OCI-M1 (cell line): ENCODE measurements at places on chromosomes 1 and 21.

DNA sequence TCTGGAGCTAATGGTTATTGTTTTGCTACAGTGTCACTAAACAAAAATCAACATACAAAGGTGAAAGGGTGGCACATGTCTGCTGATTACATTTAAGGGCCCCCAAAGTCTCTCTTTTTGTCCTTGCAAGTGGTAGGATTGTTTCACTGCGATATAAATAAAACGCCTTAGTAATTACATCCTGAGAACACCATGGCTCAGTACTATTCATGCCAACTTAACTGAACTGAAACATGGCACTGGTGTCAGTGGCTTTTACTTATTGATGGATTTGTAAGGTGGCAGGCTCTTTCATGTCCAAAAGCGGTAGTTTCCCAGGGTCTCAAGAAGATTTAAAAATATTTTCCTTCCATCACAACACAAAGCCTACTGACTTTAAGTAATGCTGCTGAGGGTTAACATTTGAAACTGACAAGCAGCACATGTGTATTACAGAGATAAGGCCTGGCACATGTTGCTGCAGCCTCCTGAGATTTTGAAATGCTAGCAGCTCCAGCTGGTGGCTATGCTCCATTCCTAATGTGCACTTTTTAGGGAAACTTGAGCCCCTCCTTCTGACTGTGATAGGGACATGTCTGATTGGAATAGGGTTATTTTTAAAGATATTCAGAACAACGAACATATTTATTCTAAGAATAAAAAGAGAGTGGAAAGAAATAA, 86.8 kb downstream of the ATP1B1 start:
- DNase-seq = peak; percentile 95

DNA sequence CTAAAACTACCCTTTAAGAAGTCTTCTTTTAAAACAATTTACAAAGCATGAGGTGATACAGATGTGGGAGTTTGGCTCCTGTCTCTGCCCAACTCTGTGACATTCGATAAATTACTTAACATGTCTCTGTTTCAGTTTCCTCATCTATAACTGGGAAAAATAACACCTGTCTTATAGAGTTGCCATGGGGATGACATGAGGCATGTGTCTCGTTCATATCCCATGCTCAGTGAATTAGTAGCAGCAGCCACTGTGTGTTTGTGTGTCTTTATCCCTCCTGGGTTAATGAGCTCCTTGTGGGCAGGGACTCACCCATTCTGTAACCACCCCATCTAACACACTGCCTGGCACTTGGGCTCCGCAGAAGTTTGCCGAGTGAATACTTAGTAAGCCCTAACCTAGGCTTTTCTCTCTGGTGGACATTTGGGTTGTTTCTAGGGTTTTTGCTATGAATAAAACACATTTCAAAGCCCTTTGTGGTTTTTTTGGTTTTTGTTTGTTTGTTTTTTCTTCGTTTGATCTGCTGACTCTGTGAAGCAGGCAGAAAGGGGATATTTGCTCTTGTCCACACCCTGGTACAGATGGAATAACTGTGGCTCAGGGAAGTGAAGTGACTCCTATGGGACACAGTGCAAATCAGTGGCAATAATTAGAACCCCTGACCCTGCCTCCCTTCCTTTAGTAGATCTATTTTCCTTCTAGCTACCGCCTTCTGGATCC, 797 bp upstream of the KCNJ9 start:
- DNase-seq = no peak

DNA sequence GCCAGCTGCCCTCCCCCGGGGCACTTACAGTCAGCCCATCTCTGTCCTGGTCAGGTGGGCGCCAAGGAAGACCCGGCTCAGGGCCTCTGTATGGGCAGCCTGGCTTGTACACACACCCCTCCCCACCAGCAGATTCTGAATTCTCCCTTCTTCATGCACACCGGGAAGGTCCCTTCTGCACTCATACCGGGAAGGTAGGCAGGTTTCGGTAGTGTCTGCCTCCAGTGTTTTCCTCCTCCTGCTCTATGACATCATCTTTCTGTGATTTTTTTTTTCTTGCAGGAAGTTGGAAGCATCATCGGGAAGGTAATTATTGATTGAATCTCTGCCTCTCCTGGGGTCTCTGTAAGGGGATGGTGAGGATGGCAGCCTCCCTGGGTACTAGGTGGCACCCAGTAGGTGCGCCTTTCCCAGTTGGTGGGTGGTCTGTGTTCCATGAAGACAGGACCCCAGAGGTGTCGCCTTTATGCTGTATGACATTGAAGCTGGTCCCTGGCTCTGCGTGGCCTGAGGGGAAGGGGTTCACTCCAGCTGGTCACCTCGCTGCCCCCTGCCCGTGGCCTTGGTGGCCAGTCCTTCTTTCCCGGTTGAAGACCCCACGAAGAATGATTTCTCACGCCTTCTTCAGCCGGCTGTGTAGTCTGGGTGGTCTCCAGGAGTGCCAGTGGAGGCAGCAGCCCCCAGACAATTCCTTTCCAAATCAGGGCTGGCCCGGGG, 82.1 kb upstream of the COL6A1 start:
- no peak for DNase-seq

- no peak for DNase-seq
These were observed 29.5 kb downstream of the TFF3 start for GRCh38 chr21:42285569-42286245.

- DNase-seq = no peak
These were observed 65.2 kb downstream of the OBSCN start for GRCh38 chr1:228272831-228273571.

DNA sequence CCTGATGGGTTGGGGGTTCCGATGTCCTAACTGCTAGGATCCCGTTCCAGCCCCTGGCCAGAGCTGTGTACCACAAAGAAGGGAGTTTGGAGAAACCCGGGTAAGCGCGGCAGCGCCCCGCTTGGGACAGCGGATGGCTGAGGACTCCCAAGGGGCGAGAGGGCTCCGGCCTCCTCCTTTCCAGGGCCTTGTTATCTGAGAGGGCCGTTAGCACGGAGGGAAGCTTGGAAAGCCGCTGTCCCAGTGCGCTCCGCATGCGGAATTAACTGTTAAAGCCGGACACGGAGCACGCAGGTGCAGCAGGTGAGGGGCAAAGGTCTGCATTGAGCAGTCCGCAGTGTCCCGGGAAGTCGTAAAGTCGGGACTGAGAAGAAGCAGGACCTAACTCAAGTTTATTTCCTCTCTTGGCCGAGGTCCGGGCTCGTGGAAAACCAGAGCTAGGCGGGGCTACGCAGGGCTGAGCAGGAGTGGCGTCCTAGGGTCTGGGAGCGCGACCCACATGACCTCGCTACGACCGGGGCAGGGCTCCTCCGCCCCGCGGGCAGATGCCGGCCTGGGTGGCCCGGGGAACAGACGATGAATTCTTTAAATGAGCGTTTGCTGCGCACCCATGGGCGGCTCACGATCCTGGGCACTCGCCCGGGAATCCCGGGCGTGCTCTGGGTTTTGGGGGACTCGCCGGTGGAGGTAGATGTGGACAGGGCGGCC, 4.5 kb downstream of the LHX4 start:
- no peak for DNase-seq

DNA sequence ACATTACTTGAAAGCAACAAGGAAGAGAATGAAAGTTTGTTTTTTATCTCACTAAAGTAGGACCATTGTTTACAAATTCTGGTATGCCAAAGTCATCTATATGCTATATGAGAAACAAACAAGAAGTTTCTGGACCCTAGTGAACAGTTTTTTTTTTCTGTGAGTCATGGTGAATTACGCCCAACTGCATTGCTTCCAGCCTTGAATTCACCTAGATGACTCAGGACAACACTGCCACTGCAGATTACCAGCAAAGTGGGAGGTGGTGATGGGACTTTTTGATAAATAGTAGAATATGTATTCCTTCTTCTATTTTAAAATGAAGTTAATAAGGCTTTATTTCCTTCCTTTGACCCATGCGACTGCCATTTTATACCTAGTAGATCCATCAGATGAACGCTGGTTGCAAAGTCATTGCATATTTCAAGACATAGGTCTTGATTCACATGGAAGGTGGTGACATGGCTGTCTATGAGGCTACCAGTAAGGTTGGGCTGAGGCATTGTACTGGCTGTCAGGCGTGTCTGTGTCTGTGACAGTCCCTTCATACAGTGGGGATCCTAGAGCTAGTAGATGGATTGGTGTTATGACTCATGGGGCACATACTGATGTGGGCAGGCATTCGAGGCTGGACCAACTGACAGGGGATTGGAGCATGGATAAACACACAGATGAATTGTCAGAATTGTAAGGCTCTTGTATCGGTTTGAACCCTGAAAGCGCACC, 49.1 kb upstream of the APOBEC4 start:
- no peak for DNase-seq

DNA sequence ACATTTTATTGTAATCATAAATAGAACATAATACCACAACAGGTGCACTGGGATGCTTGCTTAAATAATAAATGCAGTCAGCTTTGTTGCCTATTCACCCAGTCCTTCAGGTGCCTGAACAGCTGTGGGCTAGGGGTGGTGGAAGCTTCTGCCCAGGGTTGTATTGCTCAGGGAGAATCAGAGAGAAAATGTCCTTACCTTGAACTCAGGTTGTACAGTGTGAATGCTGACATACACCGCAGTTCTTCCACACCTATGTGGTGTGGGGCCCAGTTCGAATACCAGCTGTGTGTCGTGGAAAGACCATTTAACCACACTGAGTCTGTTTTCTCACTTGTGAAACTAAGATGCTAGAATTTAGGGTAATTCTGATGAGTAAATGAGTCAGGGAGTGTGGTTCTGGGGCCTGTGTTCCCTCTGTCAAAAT, 115.7 kb upstream of the ATP1A1 start:
- no peak for DNase-seq

GRCh38 chr1:217139513-217139912, 416.3 kb upstream of the ESRRG start:
- no peak for DNase-seq

DNA sequence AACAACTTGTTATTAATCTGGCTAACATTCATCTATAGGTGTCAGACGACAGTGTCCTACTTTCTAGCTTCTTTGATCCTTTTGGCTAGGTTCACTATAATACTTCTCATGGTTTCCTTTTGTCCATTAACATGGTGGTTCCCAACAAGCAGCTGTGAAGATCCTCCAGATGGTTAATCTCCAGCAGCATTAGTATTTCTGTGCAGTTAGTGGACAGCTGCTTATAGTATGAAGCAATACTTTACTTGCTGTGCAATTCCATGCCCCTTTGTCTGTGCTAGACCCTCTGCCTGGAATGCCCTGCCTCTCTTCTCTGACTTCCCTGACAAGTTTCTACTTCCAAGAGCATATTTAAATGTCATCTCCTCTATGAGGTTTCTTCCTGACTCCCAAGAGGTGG, 41.7 kb upstream of the ARHGAP29 start:
- DNase-seq = no peak

DNA sequence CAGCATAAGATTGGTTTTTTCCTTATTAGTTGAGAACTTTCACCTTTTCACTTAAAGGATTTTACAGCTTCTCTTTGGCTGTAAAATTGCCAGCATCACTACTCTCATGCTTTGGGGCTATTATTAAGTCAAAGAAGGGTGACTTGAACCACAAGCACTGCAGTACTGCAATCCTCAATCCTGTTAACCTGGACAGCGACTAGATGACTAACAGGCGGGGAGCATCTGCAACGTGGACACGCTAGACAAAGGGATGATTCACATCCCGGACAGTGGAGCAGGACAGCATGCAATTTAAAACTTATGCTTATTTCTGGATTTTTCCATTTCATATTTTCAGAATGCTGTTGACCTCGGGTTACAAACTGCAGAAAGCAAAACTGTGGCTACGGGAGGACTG, 8.1 kb downstream of the ARV1 start:
- DNase-seq = no peak

DNA sequence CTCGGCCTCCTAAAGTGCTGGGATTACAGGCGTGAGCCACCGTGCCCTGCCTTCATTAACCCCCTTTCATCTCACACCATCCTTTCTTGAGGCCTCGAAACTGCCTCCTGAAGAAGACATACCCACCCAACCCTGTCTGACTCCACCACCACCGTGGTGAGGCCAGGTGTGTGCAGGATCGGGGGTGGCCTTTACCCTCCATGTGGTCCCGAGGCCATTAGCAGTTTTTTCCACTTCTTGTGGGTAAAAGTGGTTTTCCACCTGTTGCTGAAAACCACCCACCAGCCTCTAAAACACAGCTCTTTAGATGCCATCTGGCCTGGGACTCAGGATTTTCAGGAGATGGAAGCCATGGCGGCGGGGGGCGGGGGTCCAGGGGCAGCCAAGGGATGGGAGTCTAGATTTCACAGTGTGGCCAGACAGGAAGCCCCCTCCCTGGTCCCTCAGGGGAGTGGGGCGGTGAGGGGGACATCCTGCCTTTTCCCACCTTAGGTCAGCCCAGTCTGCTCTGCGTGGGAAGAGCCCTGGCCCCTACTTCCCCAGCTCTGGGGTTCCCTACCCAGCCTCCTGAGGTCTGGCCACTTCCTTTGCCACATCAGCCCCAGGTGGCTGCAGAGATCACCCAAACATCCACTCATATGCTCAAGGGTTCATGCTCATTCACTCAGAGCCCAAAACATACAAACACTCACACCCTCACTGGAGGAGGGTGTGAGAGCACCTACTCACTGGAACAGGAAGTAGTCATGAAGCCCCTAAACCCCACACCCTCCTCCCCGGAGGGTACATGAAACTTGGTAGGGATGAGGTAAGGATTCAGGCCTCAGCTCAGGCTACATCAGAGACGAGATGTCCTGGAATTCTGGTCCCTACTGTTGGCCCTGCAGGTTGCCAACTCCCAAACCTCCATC, 2.3 kb downstream of the FGR start:
- no peak for DNase-seq

DNA sequence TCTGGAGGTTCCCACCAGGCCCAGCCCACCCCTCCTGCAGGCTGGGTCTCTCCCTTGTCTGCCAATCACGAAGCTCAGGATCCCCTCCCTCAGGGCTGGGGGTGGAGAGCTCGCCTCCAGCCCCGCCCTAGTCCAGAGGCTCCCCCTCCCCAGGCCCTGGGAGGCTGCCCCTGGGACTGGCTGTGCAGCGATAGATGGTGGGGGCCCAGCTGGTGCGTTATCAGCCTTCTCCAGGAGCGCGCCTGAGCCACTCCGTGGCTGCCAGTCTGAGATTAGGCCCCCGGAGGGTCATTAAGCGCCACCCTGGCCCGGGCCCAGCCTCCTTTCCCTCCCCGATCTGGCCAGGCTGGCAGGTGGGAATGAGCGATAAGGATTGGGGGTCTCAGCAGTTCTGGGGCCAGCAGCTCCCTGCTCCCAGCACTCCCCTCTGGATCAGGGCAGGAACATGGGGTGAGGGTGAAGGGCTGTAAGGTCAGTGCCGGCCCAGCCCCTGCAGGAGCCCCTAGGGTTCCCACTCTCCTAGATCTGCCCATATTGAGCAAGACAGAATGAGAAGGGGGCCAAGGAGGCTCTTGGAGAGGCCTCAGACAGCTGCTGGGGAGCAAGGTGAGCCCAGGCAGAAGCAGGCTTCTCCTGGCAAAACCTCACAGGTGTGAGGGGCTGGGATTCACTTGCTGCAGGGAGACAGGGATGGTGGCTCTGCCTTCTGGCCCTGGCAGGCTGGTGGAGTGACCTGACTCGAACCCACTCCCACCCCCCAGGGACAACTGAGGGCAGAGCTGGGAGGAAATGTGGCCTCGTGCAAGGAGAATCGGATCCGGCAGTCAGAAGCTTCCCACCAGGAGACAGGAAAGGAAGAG, 8.5 kb downstream of the PDZK1IP1 start:
- DNase-seq = peak; percentile 99

GRCh38 chr21:18228060-18228739, 16.4 kb upstream of the CHODL start:
- DNase-seq = no peak

- peak; percentile 87 for DNase-seq
These were observed 39.8 kb downstream of the TGFBR3 start for GRCh38 chr1:91846007-91846638.
